ENCODE measurements at places on chromosomes 3 and 15.

DNA sequence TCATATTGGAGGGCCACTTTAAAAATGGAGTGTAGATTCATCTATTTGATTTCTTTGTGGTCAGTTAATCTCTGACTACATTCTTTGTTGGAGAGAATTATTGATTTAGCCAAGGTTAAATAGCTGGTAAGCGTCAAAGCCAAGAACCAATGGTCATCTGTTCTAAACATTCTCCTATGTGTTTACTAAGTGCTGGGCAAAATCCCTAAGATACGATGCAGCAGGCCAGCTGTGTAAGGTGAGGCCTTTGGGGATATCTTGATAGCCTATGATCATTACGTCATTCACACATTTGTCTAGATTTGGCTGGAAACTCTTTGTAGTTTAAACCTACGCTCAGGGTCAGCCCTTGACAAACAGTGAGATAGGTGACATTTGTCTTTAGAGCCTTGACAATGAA lies 236.2 kb downstream of the NR1D2 start:
- no peak for DNase-seq

- DNase-seq: no peak
Measured at GRCh38 chr3:194271460-194272035, 79.6 kb downstream of the CPN2 start.

- no peak for DNase-seq
Measured at GRCh38 chr15:64426845-64427465, 33.4 kb upstream of the ZNF609 start.

GRCh38 chr3:186512570-186513302 lies 31.4 kb downstream of the CRYGS start:
- DNase-seq: no peak

DNA sequence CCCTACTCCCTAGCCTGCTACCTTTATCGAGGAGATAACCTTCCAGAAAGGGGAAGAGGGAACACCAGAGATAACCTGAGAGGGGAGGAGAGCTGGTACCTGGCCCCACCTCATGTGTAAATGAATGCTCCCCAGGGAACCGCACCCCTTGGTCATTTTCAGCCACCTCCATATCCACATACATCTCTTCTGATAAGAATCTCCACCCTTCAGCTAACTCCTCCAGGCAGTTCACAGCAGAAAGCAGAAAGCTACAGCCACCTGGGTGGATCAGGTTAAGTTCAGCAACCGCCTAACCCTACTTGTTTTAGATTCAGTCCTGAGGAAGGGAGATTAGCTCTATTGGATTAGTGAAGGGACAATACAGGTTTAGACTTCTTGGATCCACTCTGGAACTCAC lies 38.0 kb upstream of the TIMP4 start:
- no peak for DNase-seq

DNA sequence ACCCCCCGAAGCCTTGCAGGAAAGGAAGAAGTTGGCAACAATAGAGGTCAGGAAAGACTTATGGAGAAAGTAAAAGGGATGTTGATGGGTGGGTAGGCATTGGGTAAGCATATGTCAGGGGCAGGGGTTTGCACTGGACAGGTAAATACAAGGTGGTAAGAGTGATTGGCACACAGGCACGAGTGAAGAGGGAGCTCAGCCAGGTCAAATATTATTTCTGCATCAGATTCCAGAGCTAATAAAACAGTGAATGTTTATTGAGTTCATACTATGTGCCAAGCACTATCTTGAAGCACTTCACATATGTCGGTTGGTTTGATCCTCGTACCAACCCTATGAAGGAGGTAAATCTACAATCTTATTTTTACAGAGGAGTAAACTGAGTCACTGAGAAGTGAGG lies 6.6 kb downstream of the CLSTN2 start:
- no peak for DNase-seq

GRCh38 chr3:114565216-114565615 lies 271.4 kb downstream of the TIGIT start:
- no peak for DNase-seq

- DNase-seq: no peak
Measured at GRCh38 chr3:177262396-177262795, 65.1 kb upstream of the TBL1XR1 start.

- DNase-seq: no peak
Measured at GRCh38 chr15:63418811-63419210, 37.2 kb upstream of the CA12 start.

DNA sequence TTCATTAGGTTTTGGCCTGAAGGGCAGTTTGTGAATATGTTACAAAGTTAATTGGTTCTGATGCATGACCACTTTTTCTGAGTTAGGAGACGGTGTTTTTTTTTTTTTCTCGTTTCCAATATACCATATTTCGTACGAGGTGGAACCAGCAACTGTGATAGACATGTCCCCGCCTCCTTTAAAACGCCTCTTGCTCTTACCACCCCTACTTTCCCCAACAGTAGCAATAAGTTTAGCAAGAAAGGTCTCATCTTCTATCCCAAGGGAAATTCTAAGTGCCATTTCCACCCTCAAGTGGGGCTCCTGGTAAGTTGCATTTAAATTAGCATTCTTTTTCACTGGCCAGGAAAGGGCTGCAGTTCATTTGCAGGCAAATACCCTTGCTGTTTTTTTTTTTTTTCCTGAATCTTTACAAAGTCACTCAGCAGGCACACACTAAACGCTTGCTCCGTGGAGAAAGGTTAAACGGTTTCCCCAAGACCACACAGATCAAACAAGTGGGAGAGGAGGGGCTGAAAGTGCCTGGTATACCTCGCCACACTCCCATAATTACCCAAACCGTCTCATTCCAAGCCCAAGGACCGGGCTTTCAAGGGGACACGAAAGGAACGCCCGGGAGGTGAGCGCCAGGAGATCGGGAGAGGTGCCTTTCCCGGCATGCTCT lies 39.5 kb upstream of the MGA start:
- DNase-seq: no peak

DNA sequence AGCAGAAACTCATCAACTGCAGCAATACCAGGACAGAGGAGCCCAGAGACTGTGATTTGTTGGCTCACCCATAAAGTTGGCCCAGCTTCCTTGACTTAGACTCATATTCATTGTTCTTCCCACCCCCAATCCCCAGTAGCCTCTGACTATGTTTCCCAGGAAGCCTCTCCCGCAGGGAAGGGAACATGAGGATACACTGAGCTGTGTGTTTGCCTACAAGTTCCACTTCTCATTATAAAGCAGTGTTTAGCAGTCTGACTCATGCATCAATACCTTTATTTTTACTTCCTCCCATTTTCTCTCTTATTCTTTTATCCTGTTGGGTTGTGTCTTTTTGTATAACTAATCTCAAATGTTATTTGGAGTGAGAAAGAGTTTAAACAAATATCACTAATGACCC lies 111.6 kb upstream of the PHLDB2 start:
- DNase-seq: no peak

DNA sequence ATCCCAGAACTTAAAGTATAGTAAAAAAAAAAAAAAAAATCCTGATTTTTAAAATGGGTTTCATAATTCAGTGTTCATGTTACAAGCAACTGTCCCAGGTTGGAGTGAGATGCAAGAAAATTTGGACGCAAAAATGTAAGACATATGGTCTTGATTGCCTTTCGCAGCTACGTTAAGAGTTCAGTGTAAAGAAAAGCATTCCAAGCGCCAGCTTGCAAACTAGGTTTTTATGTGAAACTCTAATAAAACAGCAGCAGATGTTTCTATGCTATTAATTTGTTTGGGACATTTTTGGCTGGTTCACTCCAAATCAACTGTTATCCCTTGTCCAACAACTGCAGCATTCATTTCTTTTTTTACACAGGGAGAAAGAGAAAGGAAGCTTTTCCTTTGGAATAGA lies 957.8 kb downstream of the ROBO1 start:
- DNase-seq: no peak

GRCh38 chr3:105359098-105359762 lies 7.5 kb upstream of the ALCAM start:
- DNase-seq: no peak

DNA sequence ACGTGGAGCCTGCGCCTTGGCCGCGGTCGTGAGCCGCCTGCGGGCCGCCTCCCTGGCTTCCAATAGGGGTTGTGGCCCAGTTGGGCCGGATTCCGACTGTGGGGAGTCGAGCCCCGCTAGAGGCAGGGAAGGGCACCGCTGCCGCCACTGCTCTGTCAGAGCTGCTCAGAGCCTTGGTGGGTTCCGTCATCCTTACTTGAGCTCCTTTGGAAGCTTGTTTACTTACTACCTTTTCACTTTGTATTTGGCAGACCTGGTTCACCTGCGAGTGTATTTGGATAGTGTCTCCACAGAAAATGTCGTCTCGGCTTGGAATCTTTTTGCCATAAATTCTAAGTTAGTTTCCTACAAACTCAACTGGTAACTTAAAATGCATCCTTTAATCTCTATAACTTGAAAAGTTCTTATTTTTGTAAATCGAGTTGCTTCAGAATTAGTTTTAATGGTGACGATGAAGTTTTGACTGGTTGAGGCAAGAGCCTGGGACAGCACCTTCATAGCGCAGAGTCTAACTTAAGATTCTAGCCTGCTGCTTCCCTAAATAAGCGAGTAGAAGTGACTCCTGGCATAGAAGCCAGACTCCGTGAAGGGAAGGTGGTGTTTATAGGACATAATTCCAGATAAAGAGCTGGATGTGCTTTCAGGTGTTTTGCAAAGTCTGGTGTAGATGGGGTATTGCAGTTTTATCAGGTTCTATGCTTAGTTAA lies 800 bp downstream of the DAG1 start:
- no peak for DNase-seq

All from activated T-cell treated with anti-CD3 and anti-CD28 coated beads, Interleukin-2, amount 50 U/mL, for 1 hour (primary cell).